ENCODE measurements at places on chromosomes 11 and 22.

- no peak for DNase-seq
These were observed 4.6 kb upstream of the RNF185 start for GRCh38 chr22:31155422-31155821.

DNA sequence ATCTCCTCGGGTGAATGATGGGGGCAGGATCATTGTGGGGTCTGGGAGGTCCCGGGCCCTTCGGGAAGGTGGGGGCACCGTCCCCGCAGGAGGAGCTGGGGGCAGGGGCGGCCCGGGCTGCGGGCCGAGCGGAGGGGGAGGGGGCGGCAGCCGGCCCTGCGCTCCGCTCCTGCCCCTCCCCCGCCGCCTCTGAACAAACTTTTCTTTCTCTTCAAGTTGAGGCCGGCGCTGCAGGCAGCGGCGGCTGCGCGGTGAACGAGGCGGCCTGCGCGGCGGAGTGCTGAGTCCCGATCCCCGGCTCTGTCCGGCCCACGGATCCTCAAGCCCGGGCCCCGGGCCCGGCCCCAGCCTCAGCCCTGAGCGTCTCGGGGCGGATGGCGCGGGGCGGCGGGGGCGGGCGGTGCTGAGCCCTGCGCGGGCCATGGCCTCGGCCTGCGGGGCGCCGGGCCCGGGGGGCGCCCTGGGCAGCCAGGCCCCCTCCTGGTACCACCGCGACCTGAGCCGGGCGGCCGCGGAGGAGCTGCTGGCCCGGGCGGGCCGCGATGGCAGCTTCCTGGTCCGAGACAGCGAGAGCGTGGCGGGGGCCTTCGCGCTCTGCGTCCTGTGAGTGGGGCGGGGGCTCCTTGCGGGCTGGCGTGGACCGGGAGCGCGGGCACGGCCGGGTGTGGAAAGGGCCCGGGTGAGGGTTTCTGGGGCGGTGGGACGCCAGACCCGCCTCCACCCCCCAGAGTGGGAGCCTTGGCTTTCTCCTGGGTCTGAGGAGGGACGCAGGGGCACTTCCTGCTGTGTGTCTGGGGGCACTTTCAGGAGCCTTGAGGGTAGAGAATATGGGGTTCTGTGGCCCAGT lies at the start of gene INPPL1:
Gene INPPL1, plus strand, starts transcription at position 204 of the 847 bp plus-strand sequence. Its CDS starts 218 bp downstream, at position 422.
- no peak for DNase-seq

DNA sequence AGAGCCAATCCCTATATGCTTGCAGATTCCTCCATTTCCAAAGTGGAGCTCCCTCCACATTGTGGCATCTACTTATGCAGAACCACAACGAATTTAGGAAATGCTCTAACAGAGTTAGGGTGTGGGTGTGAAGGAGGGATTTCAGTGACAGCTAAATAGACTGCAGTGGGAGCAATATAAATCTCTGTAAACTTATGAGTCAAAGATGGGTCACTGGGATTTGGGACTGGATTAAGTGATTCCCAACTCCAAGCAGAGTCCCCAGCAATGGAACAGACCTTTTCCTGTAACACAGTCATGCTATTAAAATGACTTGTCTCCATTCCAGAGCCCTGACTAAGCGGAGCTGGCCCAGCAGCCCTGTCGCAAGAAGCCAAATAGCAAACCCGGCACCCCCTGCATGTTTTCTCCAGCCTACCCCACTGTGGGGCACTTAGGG lies 36.6 kb downstream of the RPL27A start:
- DNase-seq: peak; percentile 79

DNA sequence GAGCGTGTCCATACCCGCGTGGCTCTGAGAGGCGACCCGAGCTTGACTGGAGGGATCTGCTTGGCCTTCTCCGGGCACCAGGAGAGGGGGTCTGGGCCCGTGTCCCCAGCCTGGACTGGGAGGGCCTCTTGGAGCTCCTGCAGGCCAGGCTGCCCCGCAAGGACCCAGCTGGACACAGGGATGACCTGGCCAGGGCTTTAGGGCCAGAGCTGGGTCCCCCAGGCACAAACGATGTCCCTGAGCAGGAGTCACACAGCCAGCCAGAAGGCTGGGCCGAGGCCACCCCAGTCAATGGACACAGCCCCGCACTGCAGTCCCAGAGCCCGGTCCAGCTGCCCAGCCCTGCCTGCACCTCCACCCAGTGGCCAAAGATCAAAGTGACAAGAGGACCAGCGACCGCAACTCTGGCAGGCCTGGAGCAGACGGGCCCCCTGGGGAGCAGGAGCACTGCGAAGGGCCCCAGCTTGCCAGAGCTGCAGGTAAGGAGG lies 38.2 kb downstream of the TRIOBP start:
- DNase-seq: no peak

DNA sequence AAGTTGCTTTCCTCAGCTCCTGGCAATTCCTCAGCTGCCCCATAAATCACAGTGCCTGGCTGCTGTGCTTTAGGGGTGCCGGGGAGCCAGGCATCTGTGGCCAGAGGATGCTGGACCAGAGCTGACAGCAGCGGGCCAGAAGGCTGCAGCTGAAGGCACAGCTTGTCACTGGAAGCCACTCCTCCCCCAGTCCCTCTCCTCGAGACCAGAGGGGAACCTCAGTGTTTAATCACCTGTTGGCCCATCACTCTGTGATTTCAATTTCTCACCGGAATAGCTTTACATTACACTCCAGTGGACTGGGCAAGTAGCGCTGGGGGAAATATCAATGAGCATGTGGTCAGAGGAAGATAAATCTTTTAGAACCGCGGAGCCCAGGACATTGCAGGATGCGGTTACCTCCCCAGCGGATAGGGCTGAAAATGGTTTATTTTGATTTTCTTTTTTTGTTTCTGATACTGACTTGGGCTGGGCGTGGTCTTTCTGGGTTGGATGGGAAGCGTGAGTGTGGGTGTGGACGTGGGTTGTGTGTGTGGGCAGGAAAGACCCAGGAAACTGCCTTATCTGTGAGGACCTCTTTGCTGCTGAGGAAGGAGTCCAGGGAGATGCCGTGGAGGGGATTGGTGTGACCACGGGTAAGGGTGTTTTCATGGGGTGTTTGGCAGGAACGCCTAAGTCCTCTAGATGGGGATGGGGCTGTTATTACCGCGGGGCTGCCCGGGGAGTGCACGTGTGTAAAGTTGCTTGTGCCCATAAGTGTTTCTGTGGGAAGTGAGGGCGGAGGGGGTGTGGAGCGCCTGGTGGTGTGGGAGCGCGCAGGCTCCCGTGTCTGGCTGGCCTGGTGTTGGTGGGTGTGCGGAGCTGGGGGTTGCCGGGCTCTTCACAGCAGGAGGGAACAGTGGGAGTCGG lies 4.0 kb downstream of the DAGLA start:
- peak; percentile 12 for DNase-seq

- peak; percentile 63 for DNase-seq
These were observed 26.9 kb downstream of the SNAP29 start for GRCh38 chr22:20885557-20886323.

DNA sequence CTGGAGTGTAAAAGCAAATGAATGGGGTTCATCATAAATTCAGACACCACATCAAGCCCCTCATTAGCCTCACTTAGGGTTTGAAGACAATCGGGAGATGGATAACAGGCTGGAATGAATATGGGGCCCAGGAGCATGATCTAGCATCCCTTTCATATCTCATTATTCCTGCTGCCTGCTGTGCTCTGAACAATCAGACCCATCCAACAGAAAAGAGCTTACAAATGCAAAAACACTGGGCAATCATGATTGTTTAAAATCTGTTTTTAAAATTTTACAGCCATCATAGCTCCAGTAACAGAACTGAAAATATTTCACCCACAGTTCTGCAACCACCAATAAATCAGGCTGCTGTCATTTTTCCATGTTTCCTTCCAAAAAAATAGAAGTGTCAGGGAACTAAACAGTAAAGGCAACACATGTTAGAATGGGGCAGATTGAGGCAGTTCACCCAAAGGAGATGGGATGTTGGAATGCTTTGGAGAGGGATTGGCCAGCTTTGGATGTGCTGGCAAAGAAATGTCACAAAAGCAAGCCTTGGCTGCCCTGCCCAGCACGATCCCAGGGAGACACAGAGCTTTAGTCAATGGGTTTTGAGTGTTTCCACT lies 47.8 kb upstream of the BMAL1 start:
- no peak for DNase-seq

- DNase-seq: no peak
These were observed 34.4 kb upstream of the TECTA start for GRCh38 chr11:121066623-121067022.

DNA sequence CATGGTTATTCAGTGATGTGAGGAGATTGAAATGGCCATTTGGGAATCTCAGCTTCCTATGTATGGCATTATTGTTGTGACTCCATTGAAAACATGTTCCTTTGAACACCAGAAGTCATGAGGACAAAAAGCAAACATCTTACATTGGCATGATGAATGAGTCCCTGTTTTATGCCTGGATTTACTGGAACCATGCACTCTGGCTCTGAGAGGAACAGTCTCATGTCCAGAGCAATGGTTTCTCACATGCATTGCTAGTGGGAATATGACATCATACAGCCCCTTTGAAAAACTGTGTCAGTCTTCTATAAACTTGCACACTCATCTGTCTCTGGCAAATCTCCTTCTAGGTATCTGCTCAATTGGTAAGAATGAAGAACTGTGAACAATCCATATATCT lies 3.4 kb upstream of the KDM4F start:
- no peak for DNase-seq

DNA sequence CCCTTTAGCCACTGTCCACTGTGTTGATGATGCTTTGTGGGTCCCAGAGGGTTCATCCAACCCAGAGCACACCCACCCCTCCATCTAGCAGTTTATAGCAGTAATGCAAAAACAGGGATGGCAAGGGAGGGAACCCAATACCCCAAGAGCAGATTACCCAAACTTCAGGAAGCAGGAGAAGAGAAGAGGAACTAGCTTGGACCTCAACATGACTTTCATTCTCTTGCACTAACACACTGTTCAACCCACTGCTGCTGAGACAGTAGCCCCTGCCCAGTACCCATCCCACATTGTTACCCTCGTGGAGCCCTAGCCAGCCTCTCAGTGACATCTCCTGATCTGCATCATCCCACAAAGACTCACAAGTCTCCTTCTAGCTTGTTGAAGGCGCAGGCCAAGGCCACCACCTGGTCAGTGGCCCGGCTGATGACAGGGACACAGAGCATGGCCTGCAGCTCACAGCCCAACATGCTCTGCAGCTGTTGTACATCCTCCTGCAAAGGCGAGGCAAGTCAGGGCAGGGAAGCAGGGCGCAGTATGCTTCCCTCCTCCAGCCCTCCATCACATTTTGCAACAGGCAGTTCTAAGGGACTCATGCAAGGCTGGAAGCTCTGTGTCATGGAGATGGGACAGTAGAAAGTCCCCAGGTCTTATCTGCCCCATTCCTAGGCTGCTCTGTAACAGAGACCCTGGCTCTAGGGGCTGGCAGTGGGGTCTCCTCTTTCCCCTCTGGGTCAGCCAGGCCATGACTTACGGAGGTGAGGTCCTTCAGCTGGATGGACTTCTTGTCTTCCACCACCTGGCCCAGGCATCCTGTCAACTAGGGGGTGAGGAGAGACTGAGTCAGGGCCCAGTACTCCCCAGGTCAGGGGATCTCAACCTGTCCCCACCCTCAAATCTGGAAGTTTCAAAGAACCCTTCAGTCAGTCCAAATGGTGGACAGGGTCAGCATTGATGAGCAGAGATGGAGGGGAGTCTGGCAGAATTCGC lies 85.5 kb downstream of the PDE2A start:
- no peak for DNase-seq

DNA sequence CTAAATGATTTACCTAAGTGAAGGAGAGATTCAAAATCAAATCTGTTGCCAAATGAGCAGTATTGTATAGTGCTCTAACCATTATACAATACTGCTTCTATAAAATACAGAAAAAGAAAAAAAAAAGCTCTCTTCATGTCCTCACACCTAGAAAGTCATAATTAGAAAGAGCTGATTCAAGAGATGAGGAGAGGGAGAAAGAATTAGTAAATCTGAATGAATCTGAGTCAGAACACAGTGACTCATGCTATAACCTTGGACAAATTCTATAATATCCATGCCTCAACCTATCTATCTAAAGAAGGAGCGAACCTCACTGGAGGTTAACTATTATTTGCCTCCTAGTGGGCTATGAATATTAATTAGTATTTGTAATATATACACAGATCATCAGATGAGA lies 29.4 kb downstream of the AMBRA1 start:
- DNase-seq: no peak

DNA sequence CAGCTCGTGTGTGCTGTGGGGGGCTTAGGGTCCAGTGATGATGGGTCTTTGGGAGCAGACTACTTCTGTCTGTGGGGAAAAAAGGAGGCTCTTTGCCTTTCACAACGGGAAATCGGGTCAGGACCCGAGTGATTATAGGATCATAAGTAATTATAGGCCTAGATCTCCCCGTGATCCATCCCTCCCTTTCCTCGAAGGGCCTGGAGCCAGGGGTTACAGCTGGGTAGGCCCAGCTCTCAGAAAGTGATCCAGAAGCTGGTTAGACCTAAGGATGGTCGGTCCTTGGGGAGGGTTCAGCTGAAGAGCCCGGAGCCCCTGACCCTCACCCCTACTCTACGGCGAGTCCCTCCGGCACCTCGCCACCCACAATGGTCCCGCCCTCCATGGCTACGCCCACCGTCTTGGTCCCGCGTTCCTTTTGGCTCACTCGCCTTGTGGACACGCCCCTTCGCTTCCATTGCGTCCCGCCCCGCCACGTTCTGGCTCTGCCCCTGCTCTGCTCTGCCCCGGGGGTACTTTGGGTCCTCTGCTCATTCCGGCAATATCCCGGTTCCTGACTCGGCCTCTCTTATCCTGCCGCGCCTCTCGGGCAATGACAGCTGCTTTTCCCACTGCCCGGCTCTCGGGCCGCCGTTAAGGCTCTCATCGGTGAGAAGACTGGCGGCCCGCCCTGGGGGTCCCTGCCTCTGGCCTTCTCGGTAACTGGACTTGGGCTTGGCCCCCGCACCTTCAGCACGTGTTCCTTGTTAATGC lies 5.0 kb downstream of the IGSF22 start:
- DNase-seq: peak; percentile 9

DNA sequence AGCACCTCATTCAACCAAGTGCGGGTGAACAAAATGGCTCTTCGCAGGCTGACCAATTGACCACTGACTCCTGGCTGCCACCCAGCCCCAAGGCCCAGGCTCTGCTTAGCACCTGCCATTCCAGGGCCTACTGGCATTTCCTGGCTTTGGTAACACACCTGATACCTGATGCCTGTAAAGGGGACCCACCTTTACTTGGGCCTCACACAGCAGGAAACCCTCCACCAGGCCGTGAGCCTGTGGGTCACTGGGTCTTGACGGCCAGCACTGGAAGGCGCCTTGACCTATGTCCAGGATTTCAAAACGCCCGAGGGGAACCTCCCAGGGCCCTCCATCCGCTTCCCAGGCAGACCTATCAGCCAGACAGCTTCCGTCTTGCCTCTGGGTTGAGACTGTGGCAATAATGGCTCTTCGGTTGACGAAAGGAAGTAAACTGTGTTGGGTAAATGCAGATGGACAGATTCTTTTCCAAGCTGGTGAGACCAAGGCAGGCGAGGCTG lies 16.8 kb upstream of the TMEM184B start:
- DNase-seq: no peak

GRCh38 chr11:26997378-26997777 lies 3.5 kb downstream of the FIBIN start:
- DNase-seq: no peak
